Stimulated activated CD8-positive, alpha-beta memory T cell treated with anti-CD3 and anti-CD28 coated beads, Interleukin-12 subunit alpha, Interleukin-12 subunit beta, amount 100 ng/mL, for 4 hours (primary cell): ENCODE measurements at places on chromosomes 1 and 21.

DNA sequence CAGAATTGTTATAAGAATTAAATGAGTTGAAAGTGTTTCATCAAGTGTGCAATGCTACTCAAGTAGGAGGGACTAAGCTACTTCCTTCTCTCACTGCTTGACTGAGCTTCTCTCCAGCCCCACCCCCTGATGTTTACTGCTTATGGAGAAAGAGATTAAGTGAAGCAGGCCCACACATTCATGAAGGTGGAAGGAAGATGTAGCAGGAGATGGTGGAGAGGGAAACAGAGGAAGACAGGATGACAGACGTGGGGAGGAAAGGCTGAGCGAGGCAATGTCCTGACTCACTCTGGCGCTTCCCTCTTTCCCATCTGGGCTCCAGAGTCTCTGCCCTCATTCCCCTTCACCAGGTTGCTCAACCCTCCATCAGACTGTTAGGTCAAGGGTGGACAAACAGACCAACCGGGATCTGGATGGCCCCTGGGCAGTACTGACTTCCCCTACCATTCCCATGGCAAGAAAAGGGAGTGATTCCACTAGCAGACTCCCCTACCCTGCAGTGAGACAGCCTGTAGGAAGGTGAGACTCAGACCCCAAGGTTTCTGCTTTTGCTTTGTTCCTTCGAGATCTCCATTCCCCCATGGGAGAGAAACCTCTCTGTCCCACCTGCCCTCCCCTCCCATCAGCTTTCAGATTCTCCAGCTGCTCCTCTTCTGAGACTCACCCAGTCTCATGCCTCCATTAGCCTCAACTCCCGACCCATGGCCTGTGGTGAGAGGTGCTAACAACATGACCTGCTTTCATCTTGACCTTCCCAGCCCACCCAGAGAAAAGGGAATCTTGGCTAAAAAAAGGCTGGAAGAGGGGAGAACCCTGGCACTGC is 3.1 kb upstream of the ARHGEF2 start:
- no peak for DNase-seq

DNA sequence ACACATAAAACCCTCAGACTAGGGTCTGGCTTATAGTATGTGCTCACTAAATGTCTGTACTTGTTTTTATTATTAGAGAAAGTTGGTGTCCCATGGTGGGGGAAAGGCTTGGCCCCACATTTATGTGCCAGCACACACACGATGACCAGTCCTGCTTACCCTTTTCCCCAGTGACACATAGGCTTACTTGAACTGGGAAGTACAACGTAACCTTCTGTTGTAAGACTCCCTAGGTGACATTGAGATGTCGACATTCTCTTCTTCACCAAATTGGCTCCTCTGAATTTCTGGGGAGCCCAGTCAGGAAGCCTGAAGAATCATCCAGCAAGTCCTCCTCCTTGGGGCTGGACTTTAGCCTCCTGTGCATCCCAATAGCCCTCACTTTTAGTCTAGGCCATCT is 1.7 kb upstream of the MECR start:
- no peak for DNase-seq

DNA sequence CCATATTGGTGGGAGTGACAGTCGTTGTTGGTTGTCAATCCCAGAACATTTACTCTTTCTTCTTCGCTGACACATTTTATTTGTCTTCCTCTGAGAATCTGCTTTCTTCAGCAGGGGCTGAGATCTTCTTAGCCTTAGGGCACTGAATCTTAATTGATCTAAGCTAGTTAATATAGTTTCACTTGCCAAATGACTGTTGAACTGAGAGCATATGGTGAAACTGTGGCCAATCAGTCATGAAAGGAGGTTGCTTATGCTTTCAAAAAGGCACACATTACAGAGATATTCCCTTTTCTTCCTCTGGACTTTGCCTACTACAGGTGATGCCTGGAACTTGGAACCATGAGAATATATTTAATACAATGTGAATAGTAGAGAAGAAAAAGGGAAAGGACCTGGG is 60.0 kb upstream of the KIAA0040 start:
- DNase-seq = no peak

DNA sequence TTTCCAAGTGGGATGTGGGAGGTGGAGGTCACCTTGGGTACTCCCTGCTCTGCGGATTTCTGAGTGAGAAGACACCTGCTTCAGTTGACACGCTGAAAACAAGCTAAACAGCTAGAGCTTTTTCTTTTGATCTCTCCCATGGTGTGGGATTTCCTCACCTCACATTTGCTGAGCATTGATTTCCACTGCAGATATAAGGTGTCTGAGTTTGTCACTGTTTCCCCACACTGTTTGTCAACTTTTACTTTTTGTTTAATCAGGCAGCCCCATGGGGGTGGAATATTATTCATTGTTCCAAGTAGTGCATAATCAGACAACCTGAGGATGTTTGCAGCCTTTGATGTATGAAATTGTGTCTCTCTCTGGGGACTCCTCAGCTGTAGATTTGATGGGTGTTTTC is 49.5 kb downstream of the FASLG start:
- DNase-seq = no peak

- no peak for DNase-seq
These were observed 60.1 kb upstream of the DAB1 start for GRCh38 chr1:57483954-57484353.

- DNase-seq = no peak
These were observed 74.5 kb downstream of the CHD1L start for GRCh38 chr1:147316968-147317367.

- no peak for DNase-seq
These were observed 818.9 kb downstream of the KCNT2 start for GRCh38 chr1:195789321-195789720.

DNA sequence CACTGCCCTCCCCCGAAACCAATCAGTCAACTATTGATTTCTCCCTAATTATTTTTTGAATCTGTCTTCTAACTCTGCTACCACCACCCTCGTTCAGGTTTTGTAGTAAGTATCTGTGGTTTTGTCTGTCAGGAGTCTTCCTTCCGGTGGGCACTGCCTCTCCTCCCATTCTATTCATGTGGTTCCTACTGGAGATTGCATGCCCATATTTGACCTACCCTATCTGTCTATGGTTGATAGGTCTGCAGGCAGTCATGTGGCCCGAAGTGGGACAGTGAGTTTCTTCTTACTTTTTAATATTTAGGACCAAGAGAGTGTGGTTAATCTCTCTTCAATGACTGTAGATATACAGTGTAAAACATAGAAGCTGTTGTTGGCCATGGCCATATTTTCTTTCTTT is 17.8 kb upstream of the MAST2 start:
- DNase-seq = no peak

DNA sequence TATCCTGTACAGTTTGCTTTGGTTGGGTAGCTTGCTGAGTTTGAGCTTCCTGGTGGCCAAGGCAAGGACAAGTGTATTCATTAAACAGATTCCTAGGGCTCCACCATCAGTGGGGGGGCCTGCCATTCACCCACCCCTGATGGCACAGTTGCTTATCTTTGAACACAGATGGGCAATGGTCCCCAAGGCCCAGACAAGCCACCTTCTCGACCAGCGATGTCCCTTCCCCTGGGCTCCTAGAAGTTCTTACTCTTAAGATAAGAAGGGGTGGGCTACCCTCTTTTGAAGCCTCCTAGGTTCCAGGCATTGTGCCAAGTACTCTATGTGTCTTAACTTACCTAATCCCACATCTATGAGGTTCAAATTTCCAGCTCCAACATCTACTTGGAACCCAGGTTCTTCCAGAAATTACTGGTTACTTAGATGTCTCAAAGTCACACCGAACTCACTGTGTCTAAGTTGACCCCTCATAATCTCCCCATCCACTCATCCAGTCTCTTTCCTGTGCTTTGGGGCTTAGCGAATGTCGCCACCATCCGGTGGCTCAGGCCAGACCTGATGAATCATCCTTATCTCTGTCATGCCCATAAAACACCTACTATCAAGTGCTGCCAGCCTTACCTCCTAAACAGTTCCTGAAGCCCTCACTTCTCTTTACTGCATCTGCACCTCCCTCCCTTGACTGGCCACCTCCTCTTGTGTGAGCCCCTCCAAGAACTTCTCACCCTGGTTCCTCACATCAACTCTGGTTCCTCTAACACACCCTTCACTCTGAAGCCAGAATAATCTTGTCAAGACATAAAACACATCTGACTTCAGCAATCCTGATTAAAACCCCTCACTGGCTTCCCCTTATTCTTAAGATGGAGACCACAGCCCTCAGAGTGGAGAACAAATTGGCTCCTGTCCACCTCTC is 50.1 kb downstream of the KLHDC7A start:
- DNase-seq = no peak

DNA sequence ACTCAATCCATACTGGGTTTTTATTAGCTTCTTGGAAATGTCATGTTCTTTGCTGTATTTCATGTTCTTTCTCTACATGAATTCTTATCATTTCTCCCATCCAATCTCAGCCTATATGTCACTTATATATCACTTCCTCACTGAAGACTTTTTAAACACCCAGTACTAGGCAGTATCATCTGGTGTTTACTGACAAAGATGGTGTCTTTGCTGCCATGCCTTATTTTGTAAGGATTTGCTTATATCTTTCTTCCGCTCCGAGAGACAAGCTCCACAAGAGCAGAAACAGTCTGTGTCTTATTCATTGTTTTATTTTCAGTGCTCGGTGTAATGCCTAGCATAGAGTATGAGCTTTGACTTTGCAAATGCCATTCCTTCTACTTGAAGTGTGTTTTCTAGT is 30.2 kb downstream of the F13B start:
- DNase-seq = no peak

DNA sequence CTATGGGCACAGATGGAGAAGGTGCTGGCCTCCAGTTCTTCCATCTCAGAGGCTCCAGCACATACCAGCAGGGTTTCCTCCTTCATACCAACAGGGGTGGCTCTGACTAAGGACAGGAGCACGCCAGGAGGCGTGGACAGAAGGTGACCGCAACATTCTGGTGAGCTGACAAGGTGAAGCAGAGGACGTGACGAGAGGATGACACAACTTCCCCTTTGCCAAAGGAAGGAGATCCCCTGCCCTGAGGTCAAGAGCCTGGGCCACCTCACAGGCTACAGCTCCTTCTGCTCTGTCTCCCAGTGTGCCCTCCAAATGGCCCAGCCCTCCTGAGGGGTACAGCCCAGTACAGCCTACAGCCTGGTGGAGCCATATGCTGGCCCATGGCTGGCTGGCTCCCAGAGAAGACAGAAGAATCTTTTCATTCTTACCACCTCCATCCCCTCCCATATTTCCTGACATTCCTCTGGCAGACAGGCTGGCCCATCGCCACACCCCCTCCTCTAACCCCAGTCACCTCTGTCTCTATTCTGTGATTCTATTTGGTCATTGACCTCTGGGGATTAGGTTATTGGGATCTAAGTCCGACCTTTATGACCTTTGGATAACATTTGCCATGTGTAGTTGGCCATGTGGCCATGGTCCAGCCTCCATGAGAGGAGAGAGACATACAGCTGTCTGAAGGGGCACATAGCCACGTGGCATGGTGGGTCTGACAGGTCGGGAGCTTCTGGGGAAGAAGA is 5.1 kb upstream of the LAMB3 start:
- DNase-seq = no peak

DNA sequence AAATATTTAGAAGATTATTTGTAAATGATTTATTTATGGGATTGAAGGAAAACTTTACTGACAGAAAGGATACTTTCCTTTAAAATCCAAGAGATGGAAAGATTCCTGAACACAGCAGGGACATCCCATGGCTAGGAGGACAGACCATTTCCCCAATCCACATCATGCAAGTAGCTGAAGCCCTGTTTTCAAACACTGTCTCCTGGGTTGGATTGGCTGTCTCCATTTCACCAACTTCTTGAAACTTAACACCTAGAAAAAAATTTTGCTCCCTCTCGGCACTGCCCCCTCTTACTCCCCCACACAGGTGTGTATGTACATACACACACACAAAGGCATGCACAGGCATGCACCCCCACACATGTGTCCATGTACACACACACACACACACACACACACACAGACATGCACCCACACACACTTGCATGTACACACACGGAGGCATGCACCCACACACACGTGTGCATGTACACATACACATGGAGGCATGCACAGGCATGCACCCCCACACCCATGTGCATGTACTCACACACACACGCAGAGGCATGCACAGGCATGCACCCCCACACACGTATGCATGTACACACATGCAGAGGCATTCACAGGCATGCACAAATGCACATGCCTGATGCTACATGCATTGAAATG is 320.0 kb downstream of the CHRM3 start:
- DNase-seq = no peak

- DNase-seq = no peak
These were observed 34.9 kb upstream of the ZC3H12A start for GRCh38 chr1:37439349-37439995.

DNA sequence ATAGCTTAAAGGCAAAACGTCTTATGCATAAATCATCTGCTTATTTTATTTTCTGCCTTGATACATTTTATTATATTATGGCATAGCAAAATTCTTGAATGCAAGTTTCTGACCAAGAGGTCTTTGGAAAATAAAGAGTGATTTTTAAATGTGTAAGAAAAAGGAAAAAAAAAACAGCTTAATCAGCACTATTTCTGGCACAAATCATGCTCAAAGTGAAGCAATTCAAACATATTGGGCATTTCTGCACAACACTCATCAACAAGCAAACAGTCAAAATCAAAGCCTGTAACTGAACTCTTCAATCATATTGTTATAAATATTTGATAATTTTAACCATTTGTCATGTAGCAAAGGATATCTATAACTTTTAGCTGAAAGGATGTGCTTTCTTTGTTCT is 250.9 kb downstream of the PTPRC start:
- DNase-seq = no peak

- no peak for DNase-seq
These were observed 382.3 kb upstream of the ZRANB2 start for GRCh38 chr1:71463144-71463543.

DNA sequence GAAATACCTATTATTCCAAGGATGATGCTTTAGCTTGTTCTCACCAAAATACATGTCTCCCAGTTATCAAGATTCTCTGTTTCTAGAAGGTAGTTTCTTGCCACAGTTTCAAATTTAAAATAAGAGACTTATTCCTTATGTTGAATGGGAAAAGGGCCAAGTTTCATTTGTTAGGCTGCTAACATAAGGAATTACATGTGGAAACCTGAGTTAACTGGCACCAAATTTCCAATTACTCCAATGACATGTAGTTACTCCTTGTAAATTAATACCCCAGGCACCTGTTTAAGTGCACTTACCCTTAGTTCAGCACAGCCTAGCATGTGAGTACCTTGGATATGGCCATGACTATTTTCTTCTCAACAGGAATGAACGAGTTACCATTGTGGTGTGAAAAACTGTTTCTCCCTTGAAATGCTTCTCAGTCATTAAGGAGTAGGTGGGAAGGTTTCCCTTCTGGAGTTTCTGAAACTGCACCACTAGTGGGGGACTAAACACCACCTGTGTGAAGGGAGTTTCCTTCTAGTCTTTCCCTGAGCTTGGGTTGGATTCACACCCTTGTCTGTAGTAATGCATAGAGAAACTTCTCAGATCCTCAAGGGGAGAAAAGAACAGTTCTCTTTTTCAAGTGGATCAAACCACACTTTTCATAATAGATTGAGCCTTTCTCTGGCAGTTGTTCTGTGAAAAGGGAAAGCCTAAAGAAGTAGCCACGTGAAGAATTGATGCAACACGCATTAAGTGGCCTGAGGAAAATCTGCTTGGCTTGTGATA is 32.3 kb upstream of the LRRC8C start:
- no peak for DNase-seq
